Osteoblast (primary cell): ENCODE measurements at places on chromosomes 6 and 20. TPM values are rescaled to one million over a fixed set of nuclear protein-coding genes. Genes with fewer than 3 reads are reported as not detected.

FRK gene
- total RNA-seq: 1.1 and 1.2 TPM in 2 replicates

LY6G6C gene
- not detected in 2 replicates for total RNA-seq

SOX18 gene
- under 0.01 TPM in 2 replicates for total RNA-seq

MAFB gene
- 12.1 and 12.7 TPM in 2 replicates for total RNA-seq

EBF4 gene
- under 0.01 and 0.29 TPM in 2 replicates for total RNA-seq
